Amygdala (tissue), 56 donors: ENCODE measurements at places on chromosomes 16 and 17.

- no peak for DNase-seq
Measured at GRCh38 chr17:28018439-28019070, 23.9 kb upstream of the NLK start.

- DNase-seq = no peak
Measured at GRCh38 chr16:78317564-78318240, 218.2 kb downstream of the WWOX start.

GRCh38 chr17:50825188-50825587 lies 10.2 kb upstream of the WFIKKN2 start:
- no peak for DNase-seq

DNA sequence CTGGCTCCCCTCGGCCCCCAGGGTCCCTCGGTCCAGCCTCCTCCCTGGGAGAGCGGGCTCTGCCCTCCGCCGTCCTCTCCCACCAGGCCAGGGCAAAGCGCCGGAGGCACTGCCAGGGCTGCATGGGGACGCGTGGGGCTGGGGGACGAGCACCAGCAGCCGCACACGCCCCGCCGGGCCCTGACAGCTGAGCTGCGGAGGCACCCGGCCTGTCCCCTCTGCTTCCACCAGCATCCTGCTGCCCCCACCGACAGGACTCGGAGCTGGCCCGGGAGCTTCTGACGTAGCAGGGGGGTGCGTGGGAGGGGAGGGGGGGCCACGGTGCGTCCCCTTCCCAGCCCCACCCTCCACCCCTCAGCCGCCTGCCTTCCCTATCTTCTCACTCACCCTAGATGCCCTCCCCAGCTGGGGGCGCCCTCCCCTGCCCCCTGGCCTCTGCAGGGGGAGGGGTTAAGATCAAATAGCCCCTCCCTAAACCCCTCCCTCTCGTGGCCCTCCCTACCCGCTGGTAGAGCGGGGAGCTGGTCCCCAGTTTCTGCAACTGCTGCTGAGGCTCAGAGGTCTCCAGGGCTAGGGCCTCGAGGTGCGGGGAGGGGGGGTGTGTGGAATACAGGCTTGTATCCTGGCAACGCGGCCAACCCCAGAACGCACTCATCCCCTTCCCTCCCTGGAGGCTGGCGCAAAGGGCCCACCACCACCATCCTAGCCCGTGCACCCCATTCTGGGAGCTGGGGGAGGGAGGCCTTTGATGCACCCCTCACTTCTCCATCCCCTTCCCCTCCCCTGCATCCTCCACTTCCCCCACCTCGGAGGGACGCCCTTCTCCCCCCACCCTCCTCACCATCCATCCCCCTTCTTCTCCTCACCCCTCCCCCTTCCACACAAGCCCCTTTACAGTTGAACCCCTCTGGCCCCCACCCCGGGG lies 1.0 kb downstream of the SRCIN1 start:
- DNase-seq = peak; percentile 28

- no peak for DNase-seq
Measured at GRCh38 chr17:44314869-44315661, 6.7 kb downstream of the RUNDC3A start.

DNA sequence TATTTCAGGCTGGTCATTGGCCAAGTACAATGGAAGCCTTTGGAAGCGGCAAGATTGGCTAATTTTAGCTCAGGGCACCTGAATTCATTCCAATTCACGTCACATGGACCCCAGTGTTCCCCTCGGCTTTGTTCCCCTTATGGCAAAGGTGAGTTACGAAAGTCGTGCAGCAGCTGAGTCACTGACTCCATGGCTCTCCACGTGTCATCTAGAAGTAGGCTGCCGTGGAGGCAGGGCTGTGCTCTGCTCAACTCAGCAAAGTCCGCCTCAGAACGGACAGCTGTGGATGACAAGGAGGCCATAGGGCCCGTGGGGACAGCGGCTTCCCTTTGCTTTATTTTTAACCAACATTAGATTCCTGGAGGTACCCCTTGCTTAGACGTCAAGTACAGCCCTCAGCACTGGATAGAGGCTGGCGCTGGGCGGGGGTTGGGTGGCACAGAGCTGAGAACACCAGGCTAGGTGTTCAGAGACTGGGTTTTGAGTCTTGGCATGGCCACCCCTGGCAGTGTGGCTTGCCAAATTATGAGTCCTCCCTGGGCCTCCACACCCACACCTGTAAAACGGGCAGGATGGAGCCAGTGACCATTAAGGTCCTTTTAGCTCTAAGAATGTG lies 23.6 kb downstream of the ADAD2 start:
- DNase-seq = no peak

DNA sequence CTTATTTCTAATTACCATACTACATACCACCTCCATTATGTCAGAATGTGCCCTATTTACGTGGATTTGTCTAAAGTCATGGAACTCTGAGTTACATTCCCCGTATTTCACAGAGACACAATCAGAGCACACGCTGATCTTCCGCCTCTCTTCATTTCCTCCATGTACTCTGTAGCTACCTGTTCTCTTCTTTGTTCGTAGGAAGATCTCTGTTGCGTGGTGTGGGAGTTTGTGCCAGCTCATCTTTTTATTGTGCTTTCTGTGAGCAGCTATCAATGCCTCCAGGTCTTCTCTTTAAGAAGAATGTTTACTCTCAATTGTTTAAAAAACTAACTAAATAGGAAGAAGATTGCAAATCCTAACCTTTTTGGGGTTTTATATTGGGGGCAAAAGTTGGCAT lies 26.9 kb downstream of the NLRC5 start:
- no peak for DNase-seq

GRCh38 chr17:54530398-54530797 lies 370.3 kb upstream of the TOM1L1 start:
- no peak for DNase-seq

- no peak for DNase-seq
Measured at GRCh38 chr17:68513932-68514331, 1.7 kb downstream of the PRKAR1A start.

DNA sequence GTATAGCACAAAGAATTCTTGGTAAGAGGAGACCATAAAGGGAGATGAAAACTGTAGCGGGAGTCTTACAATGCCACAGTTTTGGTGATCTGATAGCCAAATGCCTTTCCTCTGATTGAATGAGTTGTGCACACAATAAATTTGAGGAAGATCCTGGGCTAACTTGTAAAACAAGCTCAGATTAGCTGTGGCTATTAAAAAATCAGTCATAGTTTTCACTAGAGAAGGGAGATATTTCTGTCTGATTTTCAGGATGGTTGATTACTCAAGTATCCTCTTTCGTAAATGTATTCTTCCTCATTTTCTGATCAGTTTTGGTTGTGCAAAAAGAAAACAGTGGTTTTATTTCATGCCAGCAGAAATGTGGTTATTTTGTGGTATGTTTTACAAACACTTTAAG lies 9.1 kb upstream of the METTL9 start:
- no peak for DNase-seq

DNA sequence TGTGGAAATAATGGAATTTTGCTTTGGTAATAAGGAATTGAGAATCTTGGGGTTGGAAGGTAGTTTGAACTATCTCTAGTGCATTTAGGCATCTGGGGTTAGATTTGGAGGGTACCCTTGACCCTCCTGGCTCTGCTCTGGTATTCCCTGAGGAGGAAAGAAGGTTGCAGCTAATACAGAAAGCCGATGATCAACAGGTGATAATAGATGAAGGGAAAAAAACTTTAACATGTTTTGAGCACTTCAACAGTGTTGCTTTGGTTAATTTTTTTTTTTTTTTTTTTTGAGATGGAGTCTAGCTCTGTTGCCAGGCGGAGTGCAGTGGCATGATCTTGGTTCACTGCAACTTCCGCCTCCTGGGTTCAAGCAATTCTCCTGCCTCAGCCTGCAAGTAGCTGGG lies 4.8 kb downstream of the KAT7 start:
- no peak for DNase-seq

DNA sequence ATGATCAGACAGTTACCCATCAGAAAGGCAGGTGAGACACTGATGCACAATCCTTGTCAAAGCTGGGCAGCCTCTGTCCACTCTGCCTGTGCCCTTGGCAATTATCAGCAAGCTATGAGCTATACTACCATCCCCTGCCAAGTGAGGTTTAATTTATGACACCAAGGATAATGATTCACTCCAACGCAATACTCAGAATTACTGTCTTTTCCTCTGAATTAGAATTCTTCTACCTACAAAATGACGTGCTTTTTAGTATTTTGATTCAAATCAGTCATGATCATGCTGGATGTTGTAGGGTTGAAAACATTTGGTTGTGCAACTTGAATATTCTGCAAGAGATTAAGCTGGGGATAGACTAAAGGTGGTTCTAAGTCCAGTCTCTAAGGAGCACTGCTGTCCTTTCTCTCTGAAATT lies 116.8 kb upstream of the SOX9 start:
- DNase-seq = no peak

- no peak for DNase-seq
Measured at GRCh38 chr16:12398029-12398682, 405.5 kb downstream of the CPPED1 start.

DNA sequence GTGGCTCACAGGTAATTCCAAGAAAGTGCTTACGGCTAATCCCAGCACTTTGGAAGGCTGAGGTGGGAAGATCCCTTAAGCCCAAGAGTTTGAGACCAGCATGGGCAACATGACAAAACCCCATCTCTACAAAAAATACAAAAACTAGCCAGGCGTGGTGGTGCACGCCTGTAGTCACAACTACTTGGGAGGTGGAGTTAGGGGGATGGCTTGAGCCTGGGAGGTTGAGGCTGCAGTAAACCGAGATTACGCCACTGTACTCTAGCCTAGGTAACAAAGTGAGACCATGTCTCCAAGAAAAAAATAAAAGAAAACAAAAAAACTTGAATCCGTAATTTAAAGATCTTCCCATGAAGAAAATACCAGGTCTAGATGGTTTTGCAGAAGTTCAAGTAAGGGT lies 5.0 kb downstream of the ICAM2 start:
- DNase-seq = no peak

DNA sequence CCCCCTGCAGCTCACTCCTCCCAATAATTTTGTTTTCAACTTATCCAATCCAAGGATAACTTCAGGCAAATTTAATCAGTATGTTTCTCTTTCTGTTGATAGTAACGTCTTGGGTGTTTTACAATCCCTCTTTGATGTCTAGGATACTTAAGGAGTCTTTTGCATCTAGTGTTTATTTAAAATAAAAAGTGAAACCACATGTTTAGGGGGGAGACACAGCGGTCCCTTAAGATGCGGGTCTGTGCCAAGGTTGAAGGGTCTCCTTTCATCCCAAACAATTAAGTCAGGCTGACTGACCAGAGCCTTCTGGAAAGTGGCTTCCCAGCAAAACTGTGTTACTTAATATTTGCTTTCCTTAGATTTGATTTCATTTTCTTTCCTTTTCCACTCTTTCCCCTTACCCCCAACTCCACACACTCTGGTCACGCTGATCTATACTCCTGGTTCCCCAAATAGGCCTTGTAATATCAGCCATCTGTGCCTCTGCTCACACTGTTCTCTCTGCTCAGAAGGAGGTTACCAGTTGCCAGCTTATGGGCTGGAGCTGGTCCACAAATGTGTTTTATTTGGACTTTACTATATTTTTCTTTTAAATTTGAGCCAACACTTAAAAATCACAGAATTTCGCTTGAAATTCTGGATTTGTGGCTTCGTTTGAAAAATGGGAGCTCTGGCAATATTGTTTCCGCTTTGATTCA lies 11.2 kb downstream of the ANKS4B start:
- no peak for DNase-seq

- DNase-seq = no peak
Measured at GRCh38 chr17:80449194-80449929, 27.0 kb downstream of the NPTX1 start.

- DNase-seq = no peak
Measured at GRCh38 chr17:3603119-3603869, 5.9 kb downstream of the TRPV1 start.

DNA sequence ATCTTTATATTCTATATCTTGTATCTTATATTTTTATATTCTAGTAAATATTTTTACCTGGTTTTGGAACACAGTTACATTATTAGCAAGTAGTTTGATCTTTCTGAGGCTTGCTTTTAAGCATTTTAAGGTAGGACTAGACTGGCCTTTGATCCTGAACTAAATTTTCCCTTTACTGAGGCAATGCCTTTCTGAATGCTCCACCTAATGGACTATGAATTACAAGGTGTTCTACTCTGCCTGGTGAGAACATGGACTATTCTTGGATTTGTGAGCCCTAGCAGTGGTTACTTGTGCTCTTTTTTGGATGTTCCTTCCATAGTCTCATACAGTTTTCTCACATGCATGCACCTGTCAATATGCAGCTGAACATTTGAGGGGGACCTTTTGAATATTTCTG lies 32.5 kb upstream of the SMIM36 start:
- DNase-seq = no peak

GRCh38 chr16:81873206-81873605 lies 94.1 kb downstream of the PLCG2 start:
- DNase-seq = no peak

DNA sequence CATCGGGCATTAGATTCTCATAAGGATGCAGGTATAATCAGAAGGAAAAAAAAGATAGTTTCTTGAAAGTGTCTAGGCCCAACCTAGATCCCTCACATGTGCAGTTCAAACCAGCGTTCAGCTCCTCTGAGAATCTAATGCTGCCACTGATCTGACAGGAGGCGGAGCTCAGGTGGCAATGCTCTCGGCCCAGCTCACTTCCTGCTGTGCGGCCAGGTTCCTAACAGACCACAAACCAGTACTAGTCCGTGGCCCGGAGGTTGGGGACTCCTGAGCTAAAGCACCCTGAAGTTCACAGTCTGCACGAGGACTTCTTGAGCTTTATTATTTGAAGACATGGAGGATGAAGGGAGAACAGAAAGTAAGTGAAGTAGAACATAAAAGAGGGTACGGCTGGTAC lies 16.8 kb downstream of the SMCR8 start:
- DNase-seq = no peak

DNA sequence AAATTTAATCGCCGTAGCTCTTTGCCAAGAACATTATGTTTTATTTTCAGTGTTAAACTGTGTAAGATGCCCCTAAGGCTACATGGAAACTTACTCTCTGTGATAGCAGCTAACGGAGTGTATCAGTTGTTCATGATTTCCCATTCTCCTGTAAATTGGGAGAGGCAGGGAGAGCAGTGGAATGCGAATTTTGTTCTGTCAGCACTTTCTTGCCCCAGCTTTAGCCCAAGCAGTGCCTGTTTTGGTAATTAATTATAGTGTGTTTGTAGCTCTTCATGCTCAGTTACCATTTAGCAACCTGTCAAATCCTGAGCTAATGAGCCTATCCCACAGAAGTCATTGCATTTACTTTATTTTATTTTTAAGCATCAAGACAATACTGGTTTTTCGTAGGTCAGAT lies 475.1 kb upstream of the RBFOX1 start:
- no peak for DNase-seq

GRCh38 chr17:68482576-68483041 lies 25.3 kb upstream of the WIPI1 start:
- no peak for DNase-seq
